ENCODE measurements at places on chromosomes 1 and 21. TPM values are rescaled to one million over a fixed set of nuclear protein-coding genes. Genes with fewer than 3 reads are reported as not detected.

DNA sequence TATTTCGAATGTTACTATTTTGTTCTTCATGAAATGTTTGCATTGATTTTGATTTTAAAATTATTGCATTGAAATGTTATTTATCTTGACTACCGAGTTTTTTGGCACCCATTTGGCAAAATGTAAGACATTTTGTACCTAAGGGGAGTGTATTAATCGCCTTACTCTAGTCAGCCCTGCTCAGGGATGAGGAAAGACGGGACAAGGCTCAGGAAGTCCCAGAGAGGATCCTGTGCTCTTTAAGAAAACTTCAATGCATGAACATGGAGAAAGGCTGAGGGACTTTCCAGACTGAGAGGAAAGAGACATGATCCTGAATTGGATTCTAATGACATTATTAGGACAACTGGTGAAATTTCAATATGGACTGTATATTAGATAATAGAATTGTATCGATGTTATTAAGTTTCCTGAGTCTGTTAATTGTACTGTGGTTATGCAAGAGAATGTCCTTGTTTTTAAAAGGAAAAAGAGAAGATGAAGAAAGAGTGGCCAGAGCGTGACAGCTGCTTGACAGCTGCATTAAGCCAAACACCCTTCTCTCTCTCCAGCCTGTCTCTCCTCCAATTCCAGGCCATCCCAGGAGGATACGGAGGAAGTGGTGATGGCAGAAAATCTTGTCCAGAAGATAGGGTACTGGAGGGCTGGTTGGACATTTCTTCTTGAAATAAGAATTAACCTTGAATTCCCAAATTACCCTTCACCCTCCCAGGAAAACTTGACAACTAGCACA, 66.0 kb downstream of the PLEKHA6 start:
- DNase-seq = no peak

Gene GJA5
- not detected for total RNA-seq

GRCh38 chr1:150321826-150322166, 463 bp downstream of the PRPF3 start:
- DNase-seq = no peak

GRCh38 chr1:15736038-15736891, at the start of gene SLC25A34:
Gene SLC25A34, plus strand, starts transcription at chr1:15736258. Its CDS starts 228 bp downstream, at chr1:15736486.
- DNase-seq = no peak

DNA sequence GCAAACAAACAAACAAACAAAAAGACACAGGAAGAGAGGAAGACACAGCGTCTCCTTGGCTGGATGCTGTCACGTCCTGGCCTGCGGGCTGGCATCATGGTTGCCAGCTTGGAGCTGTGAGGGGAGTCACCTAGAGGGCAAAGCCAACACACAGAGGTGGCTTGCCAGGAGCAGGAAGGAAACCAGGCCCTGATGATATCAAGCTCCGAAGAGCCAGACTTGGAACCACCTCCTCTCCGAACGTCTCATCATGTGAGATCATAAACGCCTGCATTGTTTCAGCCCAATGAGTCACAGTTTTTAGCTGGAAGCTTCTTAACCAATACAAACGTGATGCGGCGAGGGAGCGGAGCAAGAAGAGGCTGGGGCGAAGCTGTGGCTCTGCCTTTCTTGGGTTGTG, 8.7 kb downstream of the PLA2G2D start:
- DNase-seq = no peak

- no peak for DNase-seq
Measured at GRCh38 chr1:87077959-87078639, 163.7 kb downstream of the HS2ST1 start.

DNA sequence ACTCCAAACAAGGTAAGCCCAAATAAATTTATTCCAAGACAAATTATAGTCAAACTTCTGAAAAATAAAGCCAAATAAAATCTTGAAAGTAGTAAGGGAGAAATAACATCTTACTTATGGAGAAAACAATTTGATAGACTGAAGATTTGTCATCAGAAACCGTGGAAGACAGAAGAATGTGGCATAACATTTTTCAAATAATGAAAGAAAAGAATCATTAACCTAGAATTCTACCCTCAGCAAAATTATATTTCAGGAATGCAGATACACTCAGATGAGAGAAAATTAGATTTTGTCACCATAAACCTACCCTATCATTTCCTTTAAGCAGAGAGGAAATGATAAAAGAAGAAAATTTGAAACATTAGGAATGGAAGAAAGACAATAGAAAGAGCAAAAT, 27.3 kb upstream of the PADI1 start:
- DNase-seq = no peak

GRCh38 chr21:41217671-41218385, 49.9 kb downstream of the BACE2 start:
- no peak for DNase-seq

DNA sequence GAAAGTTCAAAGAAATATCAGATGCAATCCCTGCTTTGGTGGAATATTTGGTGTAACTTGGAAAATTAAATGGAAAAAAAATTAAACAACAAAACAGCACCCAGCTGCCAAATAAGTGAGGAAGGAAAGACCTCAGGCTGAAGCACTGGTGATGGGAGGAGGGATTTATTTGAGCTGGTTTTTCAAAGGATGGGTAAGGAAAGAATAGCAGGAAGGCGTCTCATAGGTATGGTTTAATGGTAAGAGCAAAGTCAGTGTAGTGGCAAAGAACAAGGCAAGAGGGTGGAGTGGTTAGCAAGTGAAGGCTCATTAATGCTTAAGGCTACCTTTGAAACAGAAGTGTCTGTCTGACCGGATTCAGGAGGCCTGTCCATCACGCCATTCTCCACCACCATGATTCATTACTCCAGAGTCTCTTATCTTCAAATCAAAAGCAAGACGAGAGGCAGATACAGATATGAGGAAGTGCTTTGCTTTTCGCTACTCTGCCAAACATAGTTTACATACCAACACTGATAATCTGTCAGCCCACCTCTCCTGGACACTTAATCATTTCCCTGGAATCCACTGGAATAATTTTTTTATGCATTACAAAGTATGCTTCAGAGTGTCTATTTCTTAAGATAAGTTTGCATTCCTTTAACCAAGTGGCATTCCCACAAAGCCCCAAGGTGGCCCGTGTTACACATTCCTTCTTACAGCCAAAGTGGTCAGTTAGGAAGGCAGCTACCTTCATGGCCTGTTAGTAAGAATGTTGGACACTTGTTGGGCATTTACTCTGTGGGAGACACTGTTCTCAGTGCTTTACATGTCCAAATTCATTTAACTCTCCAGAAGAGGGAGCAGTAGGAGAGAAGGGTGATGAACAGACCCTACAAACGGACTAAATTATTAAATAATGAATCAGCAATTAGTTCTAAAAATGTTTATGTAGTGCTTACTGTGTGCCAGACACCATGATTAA, 146.6 kb downstream of the ROR1 start:
- no peak for DNase-seq

Data from T-helper 17 cell (primary cell).